Melanocyte of skin (primary cell): ENCODE measurements at places on chromosomes 1 and 21. TPM values are rescaled to one million over a fixed set of nuclear protein-coding genes. Genes with fewer than 3 reads are reported as not detected.

ALPL gene
- 1.1 TPM in 1 of 2 replicates, not detected in the other for total RNA-seq

ANGPTL3 gene
- total RNA-seq = under 0.01 TPM in 2 replicates

ATP1A2 gene
- total RNA-seq = not detected in 2 replicates

TRAPPC3 gene
- 82.9 and 101 TPM in 2 replicates for total RNA-seq

LCK gene
- total RNA-seq = not detected in 2 replicates

ERICH3 gene
- not detected in 2 replicates for total RNA-seq
